ENCODE measurements at places on chromosomes 7 and 10.

DNA sequence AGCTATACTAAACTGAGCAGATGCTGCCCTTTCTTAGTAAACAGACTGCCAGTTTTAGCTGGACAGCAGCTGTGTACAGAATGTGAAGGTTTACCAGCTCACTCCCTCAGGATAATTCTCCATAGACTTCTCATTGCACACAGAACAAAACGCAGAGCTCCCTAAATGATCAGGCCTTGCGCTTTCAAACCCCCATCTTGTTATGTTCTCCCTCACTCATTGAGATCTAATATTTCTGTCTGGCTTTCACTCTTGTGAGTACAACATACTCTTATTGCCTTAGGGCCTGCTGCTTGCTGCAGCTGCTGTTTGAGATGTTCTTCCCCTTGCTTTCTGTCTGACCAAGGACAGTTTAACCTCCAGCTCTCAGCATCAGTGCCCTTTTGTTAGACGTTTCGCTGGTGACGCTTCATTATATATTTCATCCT, 17.3 kb downstream of the VWDE start:
- DNase-seq: no peak

- no peak for DNase-seq
Measured at GRCh38 chr7:101113836-101114235, 13.1 kb upstream of the SERPINE1 start.

DNA sequence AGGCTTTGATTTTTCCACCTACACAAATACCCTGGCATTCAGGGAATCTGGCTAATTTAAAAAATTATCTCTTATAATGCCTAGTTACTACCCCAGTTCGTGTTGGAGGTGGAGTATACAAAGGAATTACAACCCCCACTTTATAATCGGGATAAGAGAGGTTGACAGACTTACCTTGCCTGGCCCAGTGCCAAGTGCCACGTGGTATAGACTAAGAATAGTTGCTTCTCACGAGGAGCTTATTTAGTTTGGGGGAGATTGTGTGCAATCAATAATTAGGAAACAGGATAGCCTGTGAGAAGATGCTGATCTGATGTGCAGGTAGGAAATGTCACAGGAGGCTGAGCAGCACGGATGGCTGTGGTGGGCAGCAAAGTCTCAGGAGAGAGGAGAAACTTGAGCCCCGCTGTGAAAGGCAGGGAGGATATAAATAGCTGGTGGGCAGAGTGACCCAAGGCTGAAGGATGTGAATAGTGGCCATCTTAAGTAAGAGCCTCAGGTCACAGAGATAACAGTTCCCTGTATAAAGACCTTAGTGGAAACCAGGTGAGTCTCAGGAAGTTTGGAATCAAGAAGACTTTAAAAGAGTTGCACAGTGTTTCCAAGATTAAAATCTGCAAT, 11.3 kb upstream of the ATXN7L1 start:
- no peak for DNase-seq

DNA sequence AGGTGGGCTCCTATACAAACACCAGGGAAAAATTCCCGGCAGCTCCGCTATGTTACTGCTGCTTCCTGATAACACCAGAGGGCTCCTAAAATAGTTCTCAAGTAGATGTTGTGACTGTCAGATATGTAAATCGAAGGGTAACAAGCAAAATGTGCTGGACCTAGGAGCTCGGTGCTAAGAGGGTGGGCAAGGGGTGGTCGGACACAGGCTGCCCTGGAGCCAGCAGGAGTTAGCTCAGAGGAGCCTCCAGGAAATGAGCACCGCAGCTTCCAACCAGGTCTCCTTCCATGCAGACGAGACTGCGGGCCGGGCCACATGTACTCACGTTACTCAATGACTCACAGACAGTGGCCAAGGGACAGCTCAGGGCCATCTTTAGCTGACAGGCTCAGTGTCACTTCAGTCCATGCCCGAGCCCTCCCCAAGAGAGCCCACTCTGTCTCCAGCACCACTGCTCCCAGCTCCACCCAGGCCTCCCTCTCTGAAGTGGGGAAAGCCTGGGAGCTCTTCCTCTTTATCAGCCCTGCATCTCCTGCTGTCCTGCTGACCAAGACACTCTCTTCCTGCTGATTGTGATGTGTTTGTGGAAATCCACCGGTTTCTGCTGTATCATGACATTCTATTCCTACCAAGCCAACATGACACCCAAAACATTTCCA, 37.2 kb upstream of the TMEM273 start:
- no peak for DNase-seq

- no peak for DNase-seq
Measured at GRCh38 chr10:94052866-94053791, 59.4 kb downstream of the PLCE1 start.

GRCh38 chr10:131758062-131758938, 142.5 kb upstream of the PPP2R2D start:
- DNase-seq: no peak

DNA sequence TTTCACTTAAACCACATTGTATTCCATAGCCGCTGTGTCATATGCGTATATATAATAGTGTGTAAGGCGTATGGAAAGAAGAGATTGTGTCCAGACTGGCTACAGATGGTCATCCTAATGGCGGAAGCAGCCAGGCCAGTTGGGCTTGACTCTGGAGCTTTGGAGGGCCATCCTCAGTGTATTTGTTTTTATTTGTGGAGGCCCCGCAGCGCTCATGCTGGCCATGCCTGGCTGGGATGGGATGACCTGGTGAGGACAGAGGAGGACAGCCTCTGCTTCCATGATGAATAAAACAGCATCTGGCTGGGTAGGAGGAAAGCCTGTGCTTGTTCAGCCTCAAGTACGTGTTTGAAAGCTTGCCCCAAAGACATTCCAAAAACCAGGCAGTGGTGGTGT, 220.3 kb downstream of the EBF3 start:
- no peak for DNase-seq

DNA sequence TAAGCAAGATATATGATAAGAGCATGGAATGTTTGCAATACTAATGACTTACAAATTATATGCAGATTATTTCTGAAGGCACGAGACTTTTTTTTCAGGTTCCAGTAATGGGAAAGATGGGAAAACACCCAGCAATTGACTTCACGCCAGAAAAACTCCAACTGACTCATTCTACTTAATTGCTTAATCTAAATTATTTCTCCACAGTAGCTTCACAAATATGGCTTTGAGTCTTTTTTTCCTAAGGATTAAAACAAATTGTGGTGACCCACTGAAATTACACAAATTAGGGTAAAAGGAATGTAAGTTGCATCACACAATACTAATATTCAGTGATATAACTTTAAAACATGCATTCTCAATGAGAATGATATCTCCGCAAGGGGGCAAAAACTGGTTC, 138.7 kb downstream of the GNAI1 start:
- DNase-seq: no peak

- DNase-seq: no peak
Measured at GRCh38 chr7:123958186-123958703, 33.2 kb downstream of the SPAM1 start.

- no peak for DNase-seq
Measured at GRCh38 chr10:113409175-113409574, 143.7 kb upstream of the HABP2 start.

- no peak for DNase-seq
Measured at GRCh38 chr10:85597006-85597405, 769.6 kb downstream of the GRID1 start.

GRCh38 chr7:27434756-27435400, 192.3 kb downstream of the EVX1 start:
- no peak for DNase-seq

DNA sequence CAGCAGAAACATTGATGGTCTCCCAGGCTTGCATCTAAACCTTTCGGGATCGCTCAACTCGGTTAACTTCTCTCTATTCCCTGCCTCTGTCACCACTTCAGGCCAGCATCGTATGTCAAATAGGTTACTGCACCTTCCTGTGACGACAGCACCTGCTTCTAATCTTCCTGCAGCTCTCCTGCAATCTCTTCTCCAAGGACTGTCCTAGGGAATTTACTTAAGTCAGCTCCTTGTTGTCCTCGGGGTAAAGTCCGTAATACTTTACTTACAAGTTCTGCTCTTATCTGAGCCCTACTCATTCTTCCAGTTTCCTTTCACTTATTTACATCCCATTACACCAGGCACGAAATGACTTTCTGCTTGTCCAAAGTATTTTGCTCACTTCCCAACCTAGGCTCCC, 372.7 kb upstream of the AKR1E2 start:
- no peak for DNase-seq

DNA sequence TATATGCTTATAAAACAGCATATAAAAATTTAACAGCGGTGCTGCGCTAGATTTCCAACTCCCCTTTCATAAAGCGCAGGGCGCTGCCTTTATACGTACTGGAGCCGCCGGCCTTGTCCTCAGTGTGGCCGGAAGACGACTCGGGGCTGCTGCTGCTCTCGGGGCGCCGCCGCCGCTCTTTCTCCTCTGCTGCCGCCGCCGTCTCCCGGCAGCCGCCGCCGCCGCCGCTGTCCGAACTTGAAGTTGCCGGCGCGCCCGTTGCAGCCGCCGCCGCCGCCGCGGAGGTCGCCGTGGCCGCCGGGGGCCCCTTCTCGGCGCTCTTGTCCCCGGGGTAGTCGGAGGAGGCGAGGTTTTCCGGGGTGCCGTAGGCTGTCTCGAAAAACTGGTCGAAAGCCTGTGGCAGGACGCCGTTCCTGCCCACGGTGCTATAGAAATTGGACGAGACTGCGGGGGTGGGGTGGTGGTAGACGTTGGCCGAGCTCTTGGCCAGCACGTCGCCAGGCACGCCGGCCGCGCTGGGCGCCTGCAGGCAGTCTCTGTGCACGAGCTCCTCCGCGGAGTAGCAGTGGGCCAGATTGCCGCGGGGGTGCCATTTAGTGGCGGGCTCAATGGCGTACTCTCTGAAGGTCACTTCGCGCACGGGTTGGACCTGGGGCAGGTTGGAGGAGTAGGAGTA, 557 bp downstream of the HOXA11 start:
- no peak for DNase-seq

DNA sequence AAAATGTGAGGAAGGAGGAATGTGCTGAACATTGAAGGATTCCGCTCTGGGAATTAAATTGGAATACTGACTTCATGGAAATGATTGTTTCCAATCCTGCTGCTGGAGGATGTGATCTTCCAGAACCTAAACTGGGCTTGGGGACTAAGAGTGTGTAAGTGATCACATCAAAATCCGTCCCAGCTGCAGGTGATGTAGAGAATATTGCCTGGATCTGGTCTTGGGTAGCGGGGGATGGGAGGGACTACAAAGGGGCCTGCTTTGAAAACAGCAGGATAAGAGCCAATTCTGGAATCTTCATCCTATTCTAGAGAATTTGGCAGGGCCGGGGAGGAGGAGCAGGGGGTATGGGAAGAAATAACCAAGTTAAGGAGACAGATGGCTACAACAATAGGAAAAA, 552.2 kb upstream of the FZD8 start:
- no peak for DNase-seq

- DNase-seq: no peak
Measured at GRCh38 chr7:77253151-77253550, 53.5 kb upstream of the FGL2 start.

DNA sequence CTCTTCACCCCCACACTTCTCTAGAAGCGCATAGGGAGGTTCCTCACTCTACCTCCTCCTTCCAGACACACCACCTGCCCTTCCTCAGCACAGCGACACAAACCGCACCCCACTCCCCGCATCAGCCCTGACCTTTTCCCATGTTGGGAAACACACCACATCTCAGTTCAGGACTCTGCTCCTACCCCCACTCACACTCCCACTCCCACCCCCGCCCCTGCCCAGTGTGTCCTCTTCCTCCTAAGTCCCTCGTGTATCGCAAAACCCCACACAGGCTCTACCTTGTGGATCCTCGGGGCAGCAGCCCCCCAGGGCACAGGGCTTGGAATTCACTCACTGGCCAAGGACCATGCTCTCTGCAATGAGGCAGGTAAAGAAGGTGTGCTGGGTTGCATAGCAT, 4.2 kb upstream of the AOC1 start:
- no peak for DNase-seq

DNA sequence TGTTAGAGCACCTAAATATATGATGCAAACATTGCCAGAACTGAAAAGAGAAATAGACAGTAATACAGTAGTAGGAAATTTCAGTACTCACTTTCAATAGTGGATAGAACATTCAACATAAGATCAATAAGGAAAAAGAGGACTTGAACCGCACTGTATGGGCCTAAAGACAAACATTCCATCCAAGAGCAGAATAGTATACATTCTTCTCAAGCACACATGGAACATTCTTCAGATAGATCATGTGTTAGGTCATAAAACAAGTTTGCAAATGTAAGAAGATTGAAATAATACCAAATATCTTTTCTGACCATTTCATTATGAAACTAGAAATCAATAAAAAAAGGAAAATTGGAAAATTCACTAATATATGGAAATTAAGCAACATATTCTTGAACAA, 185.4 kb upstream of the FOXP2 start:
- no peak for DNase-seq

GRCh38 chr10:132075909-132076577, 10.3 kb downstream of the JAKMIP3 start:
- DNase-seq: no peak

- no peak for DNase-seq
Measured at GRCh38 chr10:95792874-95793285, 36.9 kb downstream of the ENTPD1 start.

- no peak for DNase-seq
Measured at GRCh38 chr7:129950191-129950932, 2.4 kb downstream of the UBE2H start.

DNA sequence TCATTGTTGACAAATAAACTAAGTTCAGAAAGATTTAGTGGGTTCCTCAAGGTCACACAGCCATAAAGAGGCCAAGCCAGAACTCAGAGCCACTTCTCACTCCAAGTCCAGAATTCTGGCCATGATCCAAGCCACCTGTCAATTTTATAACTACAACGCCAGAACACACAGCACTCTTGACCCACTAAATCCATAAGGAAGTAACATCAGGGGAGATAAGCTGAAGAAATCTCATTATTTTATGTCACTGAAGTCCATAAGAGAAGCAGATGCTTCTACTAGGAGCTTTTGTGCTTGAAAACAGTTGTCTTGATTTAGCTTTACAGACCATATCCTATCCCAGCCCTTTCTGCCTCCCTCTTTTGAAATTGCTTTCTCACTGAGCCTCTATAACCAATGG, 15.9 kb downstream of the ADAM12 start:
- DNase-seq: no peak

DNA sequence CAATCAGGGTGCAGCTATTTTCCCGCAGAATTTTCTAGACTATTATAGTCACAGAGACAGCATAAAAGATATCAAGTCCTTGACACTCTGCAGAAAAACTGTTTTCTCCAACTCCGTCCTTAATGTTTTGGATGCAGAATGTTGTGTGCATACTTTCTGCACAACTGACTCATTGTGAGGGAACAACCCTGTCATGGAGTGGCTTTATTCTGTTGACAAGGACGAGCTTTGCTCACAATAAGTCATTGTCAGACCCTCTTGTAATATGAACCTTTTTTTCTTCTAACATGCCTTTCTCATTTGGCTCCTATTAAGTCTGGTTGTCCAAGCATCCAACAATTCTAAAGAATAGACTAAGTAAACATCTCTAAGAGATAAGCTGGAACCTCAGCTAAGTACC, 17.3 kb downstream of the ABCB4 start:
- DNase-seq: no peak
